Posterior cingulate gyrus (tissue), 11 donors: ENCODE measurements at places on chromosomes 12 and 14.

DNA sequence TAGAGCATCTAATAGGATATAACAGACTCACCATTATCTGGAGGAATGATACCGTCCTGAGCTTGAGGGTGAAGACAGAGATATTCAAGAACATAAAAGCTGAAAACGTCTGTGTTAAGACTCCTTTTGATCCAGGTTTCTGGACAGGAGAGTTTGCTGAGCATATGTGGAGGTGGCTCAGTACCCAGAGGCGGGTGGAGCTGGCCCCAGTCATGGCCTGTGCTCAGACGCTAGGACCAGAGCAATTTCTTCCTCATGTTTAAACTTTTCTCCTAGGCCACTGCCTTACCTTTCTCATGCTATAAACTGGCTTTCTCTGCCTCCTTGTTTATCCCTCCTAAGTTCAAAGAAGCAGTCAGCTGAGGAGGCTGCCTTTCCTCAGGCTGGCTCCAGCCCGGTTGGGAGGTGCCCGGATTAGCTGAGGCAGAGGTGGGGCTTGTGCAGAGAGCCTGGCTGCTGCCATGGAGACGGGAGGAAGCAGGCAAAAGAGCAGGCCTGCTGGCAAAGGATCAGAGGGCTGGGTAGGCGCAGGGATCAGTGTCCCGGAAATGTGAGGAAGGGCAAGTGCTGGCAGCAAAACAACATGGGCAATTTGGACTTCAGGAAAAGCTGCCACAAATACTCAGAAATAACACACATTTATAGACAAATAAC, 13.7 kb downstream of the COA8 start:
- peak; percentile 72 for DNase-seq

- no peak for DNase-seq
Measured at GRCh38 chr14:103243764-103244737, 90.0 kb upstream of the EIF5 start.

DNA sequence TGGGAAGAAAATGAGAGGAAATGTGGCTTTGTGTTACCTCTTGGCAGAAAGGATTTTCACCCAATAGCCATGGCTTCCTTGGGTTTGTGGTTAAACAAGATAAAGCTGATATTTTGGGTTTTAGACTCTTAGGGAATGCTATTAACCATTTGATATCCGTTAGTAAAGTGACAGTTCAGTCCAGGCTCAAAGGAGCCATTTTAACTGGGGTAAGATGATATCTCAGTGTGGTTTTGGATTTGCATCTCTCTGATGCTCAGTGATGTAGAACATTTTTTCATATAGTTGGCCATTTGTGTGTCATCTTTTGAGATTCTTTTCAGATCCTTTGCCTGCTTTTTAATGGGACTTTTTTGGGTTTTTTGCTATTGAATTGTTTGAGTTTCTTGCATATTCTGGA, 30.1 kb downstream of the IFT43 start:
- DNase-seq, result no peak

GRCh38 chr12:74021937-74022336, 515.7 kb upstream of the ATXN7L3B start:
- DNase-seq, result peak; percentile 82

GRCh38 chr12:105030820-105031807, 45.0 kb downstream of the NOPCHAP1 start:
- DNase-seq, result no peak

- DNase-seq, result peak; percentile 41
Measured at GRCh38 chr12:107610021-107610859, 75.4 kb upstream of the PWP1 start.

- DNase-seq, result no peak
Measured at GRCh38 chr14:63301891-63302534, 16.7 kb downstream of the GPHB5 start.

DNA sequence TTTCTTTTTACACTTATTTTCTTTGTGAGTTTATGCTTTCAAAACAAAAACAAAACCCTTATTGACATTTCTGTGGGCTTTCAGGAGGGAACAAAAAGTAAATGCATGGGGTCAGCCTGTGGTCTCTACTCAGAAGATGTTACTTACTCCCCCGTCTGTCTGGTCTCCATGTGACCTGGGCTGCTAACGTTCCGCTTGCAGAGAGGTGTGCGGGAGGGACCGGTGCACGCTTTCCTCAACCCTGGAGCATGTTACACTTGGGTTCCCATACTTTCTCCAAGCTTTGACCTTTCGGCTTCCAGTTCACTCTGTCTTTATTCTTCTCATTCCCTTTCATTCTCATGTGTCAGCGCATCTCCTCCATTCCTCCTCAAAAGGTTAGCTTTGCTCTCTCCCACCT, 36.5 kb downstream of the ZC3H14 start:
- DNase-seq, result no peak

- no peak for DNase-seq
Measured at GRCh38 chr12:97672870-97673269, 210.3 kb downstream of the RMST start.

- DNase-seq, result no peak
Measured at GRCh38 chr14:24435998-24436354, 6.2 kb downstream of the KHNYN start.

DNA sequence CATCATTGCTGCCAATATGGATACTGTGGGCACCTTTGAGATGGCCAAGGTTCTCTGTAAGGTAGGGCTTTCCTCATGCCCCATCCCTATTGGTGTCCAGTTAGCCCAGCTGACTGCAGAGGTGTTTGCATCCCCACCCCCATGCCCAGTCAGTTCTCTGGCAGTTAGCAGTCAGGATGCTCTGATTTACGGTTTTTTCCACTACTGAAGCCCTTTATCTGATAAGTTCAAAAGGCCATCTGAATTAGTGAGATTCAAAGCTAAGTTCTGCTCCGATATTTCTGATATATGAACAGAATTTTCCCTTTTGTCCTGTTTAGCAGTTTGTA, 773 bp downstream of the GMPR2 start:
- no peak for DNase-seq

DNA sequence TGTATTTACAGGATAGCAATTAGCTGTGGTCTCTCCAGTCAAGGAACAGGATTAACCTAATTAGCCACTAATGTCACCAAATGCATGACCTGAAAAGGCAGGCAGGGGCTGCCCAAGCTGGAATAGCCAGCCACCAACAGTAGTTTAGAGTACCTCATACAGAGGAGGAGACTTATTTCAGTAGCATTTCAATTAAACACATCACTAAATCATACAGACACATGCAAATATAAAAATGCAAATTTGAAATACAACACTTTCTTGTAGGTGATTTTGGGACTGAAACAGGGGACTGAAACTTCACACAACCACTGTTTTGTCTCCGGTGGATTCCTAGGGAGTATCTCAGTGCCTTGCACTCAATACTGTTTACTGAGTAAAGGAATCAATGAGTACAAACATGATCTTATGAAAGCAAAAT, 636 bp upstream of the IFNG-AS1 start:
- no peak for DNase-seq

- no peak for DNase-seq
Measured at GRCh38 chr12:25131270-25131669, 63.7 kb downstream of the DNAI7 start.

DNA sequence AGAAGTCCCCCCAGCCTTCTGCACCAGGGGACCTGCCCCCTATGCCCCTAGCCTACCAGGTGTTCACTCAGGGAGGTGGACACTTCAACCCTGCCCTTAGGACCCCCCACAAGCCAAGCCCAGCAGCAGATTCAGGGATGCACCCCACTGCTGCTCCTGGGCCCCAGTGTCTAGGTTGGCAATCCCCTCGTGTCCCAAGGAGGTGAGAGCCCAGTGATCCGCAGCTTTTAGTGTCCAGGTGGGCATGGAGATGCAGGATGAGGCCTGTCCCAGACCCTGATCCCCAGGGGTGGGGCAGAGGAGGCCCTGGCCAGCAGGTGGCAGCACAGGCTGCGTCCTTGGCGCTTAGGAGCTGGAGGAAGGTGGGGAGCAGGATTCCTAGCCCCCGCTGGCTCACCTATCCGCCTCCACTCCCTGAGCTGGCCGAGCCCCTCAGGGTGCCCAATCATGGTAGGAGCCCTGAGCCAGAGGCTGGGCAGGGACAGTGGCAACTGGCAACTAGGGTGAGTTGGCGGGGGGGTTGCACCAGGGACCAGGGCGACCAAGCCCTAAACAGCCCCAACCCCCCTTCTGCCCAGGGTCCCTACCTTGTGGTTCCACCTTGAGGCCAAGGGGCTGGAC, 4.1 kb downstream of the CKB start:
- peak; percentile 97 for DNase-seq

- DNase-seq, result no peak
Measured at GRCh38 chr12:42660968-42661937, 71.7 kb upstream of the PRICKLE1 start.

GRCh38 chr14:57362361-57362760, 28.0 kb upstream of the NAA30 start:
- no peak for DNase-seq

GRCh38 chr12:6438345-6438744, 6.4 kb upstream of the CD27 start:
- DNase-seq, result no peak

GRCh38 chr14:31380106-31380505, 40.2 kb downstream of the HEATR5A start:
- DNase-seq, result no peak

DNA sequence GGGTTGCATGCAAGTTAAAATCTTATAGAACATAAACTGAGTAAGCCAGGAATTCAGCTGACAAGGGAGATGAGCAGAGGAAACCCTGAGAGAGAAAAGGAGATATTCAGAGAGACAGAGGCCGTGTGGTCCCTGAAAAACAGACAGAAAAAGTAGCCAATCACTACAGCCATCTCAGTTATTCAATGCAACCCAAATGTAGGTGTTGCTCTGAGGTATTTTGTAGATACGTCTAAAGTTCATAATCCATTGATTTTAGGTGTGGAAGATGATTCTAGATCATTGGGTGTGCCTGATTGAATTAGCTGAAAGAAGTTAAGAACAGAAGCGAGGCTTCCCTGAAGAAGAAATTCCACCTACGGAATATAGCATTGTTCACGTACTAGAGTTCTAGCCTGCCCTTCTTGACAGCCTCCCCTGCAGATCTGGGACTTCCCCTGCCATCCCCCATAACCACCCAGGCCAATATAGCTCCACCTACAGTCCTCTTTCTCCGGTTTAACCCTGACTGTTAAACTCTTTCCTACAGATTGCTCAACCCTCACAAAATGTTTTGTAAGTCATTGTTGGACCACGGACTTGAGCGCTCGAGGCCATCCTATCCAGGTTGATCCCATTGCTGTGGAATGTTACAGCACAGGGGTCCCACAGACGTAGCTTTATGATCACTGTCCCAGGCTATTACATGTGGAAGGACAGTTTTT, 21.7 kb downstream of the AICDA start:
- DNase-seq, result no peak

DNA sequence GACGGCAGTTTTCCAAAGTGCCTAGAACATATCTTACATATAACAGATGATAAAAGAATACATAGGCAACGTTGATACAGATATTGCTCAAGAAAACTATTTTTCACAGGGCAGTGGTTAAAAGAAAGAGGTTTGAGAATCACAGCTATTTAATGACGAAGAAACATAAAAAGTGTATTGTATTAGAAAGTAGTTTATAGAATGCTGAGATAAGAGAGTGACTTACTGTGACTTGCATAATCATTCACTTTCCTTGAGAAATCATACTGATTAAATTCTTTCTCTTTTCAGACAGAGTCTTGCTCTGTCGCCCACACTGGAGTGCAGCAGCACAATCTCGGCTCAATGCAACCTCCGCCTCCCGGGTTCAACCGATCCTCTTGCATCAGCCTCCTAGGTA, 57.7 kb downstream of the PPP1R12A start:
- no peak for DNase-seq

- no peak for DNase-seq
Measured at GRCh38 chr12:52900896-52901714, 3.8 kb downstream of the KRT8 start.

- no peak for DNase-seq
Measured at GRCh38 chr12:13727707-13728195, 253.7 kb downstream of the GRIN2B start.
